T follicular helper cell (primary cell): ENCODE measurements at places on chromosomes 1 and 21.

DNA sequence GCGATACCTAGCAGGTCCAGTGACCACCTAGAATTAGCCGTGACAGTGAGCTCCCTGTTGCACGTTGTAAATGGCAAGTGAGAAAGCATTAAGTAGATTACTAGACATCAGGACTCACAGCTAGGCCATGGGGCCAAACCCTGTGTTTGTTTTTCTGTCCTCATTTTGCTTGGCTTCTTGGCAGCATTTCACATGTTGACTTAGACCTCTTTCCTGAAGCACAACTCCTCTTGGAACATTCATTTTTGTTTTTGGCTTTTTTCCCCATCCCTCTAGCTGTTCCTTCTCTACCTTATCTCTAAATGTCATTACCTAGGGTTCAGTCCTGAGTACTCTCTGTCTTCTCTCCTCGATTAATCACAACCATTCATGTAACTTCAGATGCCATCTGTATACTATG lies 16.9 kb upstream of the PTPN14 start:
- no peak for DNase-seq

DNA sequence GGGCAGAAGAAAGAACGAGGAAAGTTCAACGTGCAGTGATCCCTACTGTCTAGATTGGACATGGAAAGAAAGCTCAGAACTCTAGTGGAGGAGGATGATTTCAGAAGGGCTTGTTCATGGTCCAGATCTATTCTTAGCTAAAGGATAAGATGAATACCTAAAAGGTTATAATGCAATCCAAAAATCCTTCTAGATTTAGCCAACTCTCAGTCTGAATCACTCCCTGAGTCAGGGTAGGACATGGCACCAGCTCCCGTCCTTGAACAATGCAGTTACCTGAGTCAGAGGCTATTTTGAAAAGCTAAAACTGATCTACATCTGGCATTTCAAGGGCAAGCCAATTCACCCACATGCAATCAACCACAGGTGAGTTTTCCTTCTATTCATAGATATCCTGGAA lies 38.8 kb upstream of the HIVEP3 start:
- no peak for DNase-seq

- no peak for DNase-seq
Observed at GRCh38 chr1:208809876-208810275, 565.7 kb upstream of the PLXNA2 start.

DNA sequence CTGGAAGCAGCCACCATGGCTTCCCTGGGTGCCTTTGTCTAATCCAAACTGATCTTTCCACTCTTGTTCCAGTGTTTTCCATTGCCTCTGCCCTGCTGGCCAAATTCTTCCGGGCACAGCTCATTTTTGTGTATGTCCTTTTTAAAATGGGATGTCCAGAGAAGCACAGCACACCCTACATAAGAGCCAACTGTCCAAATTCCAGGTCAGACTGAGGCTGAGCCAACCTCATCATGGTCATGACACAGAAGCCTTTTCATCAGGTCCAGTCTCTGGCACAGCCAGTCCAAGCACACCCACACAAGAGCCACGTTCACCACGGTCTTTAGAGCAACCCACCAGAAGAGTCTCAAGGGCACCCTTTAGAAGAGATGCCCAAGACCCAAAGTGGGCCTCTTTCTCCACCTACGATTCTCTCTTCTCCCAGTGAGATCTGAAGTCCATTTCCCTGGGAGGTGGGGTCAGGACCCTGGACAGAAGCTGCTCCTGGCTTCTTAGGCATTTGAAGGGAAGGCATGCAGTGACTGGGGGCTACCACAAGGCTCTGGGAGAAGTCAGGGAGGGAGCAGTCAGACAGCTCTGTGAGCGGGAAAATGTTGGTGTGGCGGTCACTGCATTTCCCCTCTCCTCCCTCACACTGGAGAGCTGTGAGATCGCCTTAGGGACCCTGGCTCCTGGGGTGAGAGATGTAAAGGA lies 53.2 kb downstream of the SYT2 start:
- no peak for DNase-seq

DNA sequence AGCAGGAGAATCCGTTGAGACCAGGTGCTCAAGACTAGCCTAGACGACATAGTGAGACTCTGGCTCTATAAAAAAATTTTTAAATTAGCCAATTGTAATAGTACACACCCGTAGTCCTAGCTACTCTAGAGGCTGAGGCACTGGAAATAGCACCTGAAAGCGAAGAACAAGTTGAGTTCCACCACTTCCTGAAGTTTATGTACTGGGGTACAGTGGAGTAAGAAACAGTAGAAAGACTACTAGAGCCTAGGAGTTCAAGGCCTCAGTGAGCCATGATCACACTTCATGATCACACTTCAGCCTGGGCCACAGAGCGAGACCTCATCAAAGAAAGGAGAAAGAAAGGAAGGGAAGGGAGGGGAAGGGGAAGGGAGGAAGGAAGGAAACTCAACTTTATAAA lies 19.8 kb downstream of the RSBN1 start:
- no peak for DNase-seq

DNA sequence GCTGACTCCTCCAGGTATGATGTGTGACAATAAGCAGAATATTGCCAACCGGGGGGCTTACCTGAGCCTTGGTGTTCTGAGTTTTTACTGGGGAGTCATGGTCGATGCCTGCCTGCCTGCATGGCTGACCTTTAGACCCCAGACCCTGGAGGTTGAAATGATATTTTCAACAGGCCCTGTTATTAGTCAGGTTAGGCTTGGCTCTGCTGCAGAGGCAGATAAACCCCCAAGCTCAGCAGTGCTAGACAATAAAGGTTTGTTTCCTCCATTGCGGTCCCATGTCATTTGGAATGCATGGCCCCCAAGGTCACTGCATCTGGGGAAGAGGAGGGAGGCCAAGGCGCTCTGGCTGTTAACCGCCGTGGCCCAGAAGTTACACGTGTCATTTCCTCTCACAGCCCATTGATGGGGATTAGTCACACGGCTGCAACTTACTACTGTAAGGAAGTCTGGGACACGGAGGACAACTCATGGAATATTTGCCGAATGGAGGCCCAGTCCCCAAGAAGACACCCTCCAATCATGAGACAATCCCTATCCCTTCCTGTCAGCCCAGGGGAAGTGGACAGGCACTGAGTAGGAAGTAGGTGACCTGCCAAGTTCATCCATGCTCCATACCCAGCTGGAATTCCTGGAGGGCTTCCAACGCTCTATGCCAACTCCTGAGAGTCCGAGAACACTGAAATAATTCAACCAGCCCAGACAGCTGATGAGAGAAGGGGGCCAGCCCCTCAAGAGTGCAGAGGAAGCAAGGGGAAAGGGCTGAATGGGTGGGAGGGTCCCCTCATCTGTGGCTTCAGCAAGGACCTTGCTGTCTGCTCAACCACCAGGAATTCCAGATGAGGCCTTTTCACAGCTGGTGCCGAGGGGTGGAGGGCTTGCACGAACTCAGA lies 97.3 kb downstream of the TAS1R2 start:
- DNase-seq, result no peak

- DNase-seq, result no peak
Observed at GRCh38 chr1:226973371-226973897, 33.3 kb downstream of the COQ8A start.

GRCh38 chr1:81020506-81020905 lies 780.2 kb upstream of the ADGRL2 start:
- DNase-seq, result no peak

DNA sequence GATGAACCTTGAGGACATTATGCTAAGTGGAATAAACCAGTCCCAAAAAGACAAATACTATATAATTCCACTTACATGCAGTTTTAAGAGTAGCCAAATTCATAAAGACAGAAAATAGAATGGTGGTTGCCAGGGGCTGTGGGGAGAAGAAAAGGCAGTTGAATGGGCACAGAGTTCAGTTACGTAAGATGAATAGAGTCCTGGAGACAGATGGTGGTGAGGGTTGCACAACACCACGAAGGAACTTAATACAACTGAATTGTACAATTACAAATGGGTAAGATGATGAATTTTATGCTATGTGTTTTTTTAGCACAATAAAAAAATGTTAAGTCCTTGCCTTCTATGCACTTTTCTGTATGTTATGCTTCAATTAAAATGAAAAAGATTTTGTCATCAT lies 66.6 kb downstream of the CD34 start:
- DNase-seq, result no peak

DNA sequence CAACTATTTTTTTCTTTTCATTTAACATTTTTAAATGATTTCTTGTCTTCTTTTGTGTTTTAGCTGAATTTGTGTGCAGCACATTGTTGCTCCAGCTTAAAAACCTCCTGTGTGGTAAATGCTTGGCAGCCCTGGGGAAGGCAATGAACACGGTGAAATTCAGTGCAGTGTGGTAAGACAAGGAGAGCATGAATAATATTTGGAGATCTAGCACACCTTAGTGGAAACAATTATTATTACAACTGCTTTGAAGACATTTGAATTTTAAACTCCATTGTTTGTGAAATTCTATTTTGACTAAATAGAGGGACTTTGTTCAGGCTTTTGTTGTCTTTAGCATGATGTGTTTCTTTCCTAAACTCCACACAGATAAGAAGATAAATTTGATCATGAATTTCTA lies 242.6 kb upstream of the CXADR start:
- no peak for DNase-seq

GRCh38 chr1:219985169-219985568 lies 56.8 kb upstream of the SLC30A10 start:
- no peak for DNase-seq

DNA sequence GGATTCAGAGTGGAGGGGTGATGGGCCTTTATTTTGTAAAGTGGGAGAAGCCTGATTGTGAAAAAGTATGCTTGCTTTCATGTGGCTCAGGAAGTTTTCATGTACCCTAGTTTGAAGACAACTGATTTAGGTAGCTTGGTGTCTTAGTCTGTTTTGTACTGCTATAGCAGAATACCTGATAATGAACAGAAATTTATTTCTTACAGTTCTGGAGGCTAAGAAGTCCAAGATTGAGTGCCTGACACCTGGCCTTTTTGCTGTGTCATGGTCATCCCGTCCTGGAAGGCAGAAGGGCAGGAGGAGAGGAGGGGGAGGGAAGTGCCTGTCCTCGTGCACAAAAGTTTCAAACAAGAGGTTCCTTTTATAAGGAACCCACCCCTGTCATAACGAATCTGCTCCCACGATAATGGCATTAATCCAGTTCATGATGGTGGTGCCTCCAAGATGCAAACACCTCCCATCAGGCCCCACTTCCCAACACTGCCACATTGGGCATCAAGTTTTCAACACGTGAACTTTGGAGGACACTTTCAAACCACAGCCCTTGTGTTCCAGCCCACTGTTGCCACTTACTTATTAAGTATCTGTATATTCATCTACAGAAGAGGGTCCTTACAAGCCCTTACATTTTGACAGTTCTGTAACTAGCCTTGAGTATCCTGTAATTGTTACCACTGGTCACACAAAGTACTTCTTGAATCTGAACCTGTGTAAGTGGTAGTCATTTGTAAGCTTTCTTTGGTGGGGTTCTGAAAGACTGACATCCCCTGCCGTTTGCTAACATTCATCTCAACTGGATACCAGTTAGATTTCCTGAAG lies 9.5 kb downstream of the UCK2 start:
- DNase-seq, result no peak
